ENCODE measurements at places on chromosomes 11 and 22. TPM values are rescaled to one million over a fixed set of nuclear protein-coding genes. Genes with fewer than 3 reads are reported as not detected.

KRTAP5-10 gene
- total RNA-seq, result not detected

TRIM68 gene
- total RNA-seq, result 13.9 TPM

C22orf15 gene
- 1.7 TPM for total RNA-seq

PLCB3 gene
- total RNA-seq, result 56.2 TPM

PRG2 gene
- total RNA-seq, result not detected

EED gene
- 35.3 TPM for total RNA-seq

ESRRA gene
- 41.7 TPM for total RNA-seq

PRR5L gene
- 10.7 TPM for total RNA-seq

MMP1 gene
- total RNA-seq, result 6.5 TPM

TP53I11 gene
- 38.2 TPM for total RNA-seq

DNA sequence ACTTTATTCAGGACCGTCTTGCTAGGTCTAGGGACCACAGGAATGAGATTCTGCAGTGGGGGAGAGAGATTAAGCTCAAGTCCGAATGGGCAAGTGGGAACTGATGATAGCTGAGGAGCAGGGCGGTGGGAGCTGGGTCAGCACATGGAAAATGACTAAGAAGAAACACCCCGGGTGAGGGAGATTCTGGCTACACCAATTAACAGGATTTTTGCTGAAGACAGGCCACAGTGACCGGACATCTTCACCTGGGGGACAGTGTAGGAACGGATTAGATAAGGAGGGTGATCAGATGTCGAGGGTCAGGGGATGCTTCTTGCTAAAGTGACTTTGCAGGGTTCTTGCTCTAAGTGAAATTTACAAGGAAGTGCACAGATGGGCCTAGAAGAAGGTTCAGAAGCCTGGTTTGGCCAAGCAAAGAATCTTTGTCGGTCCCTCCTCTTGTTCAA, 8.5 kb upstream of the DGCR8 start:
- DNase-seq, result no peak

- no peak for DNase-seq
Measured at GRCh38 chr11:101446238-101446637, 137.6 kb downstream of the TRPC6 start.

DNA sequence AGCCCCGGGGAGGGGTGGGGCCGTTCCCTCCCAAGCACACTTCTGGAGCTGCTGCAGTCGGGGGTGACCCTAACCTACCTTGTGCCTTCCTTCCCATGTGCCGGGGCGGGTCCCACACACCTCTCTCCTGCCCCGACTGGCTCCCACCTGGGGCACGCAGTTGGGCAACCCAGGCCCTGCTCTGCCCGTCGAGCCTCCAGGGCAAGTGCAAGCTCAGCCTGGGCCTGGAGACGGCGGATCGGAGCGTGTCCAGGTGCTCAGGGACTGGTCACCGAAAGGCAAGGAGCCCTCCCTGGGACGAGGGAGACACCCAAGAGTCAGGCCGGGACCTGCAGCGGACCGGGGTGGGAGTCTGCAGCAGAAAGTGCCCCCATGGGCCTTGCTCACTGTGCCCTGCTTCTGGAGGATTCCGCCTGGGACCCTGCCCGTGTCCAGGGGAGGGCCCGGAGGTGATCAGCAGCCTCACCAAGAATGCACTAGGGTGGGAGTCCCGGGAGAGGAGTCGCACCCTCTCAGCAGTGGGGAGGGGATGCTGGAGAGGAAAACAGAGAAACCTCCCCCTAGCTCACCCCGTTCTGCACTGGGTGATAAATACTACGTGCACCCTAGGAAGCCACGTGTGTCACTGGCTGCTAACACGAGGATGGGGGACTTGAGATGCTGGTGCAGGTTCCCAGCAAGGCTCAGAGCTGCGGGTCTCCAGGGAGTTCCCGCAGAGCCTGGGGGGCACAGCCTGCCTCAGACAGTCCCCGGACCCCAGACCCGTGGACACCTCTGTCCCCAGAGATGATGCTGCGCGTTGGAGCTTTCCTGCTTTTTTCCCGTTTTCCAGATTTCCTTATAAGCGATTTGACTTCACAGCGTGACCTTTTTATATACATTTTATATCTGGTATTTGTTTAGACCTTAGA, 5.2 kb upstream of the GATD1 start:
- no peak for DNase-seq

DNA sequence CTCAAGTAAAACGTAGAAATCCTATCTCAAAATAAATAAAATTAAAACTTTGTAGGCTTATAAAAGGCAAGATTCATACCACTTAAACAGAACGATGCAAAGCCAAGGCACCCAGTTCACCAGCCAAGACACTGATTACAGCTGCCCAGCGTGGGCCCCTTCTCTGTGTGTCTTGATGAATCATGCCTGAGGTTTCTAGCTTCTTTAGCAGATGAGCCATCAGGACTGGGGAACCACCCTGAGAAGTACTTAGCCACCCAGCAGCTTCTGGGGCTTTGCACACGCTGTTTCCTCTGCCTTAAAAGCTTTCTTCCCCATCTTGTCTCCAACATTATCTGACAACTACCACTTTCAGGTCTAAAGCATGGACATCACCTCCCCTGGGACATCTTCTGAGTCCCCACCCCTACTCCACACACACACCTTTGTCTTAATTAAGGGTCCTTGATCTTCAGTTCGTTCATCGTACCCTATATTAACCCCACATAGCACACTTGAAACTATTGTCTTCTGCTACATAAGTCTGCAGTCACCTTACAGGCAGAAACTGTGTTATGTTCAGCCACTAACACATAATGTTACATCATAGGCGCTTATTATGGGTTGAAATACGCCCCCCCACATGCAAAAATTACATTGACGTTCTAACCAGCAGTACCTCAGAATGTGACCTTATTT, 8.7 kb upstream of the LAYN start:
- DNase-seq, result no peak

DNA sequence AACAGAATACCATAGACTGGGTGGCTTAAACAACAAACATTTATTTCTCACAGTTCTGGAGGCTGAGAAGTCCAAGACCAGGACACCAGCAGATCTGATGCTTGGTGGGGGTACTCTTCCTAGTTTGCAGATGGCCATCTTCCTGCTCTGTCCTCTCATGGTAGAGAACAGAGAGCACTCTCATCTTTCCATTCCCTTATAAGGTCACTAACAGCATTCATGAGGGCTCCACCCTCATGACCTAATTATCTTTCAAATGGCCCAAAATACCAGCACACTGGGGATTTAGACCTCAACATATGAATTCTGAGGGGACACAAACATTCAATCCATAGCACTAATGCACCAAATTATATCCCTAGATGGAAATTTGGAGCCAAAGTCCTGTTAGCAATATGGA, 6.1 kb downstream of the STK33 start:
- DNase-seq, result no peak

DNA sequence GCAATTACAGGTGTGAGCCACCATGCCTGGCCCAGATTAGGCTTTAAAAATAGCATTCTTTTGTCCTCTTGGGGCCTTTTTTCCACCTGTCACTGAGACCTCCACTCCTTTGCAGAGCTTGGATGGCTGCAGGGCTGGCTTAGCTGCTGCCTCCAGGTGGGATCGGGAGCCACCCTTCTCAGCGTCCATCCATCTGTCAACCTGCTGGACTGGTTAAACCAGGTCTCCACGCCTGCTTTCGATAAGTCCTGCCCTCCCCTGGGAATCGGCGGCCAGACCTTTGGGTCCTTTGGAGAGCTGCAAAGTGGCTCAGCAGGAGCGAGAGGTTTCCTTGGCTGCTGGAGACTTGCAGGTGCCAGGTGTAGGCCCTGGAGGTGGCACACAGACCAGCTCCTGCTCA, 23.4 kb upstream of the GRAMD4 start:
- no peak for DNase-seq

DNA sequence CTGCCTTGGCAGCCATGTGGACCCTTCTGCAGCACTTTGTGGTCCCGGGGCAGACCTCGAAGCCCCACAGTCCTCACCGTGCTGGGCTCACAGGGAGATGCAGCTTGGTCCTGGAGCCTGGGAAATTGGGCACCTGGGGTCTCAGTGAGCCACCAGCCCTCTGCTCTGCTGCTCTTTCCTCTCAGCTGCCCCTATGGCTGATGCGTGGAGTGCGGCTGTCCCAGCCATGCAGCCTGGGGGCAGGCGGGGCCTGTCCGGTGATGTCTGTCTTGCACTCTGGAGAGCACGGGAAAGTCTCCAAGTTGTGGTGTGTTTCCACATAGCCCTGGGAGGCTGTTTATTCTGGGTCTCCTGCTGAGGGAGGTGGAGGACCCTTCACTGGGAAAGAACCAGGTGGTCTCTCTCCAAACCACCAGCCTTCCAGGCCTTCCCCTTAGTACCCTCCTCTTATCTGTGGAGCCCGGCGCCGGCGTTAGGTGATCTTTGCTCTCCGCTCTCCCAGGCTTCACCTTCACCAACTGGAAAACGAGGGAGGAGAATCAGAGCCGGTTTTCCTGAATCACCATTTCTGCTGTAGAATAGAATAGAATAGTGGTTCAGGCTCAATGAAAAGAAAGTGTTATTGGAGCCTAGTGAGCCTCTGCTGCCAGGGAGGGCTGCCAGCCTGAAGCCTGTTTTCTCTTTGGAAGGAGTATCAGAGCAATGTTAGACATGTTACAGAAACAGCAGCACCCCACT, 41.2 kb upstream of the GRAMD4 start:
- DNase-seq, result no peak

- no peak for DNase-seq
Measured at GRCh38 chr22:33579448-33580093, 340.7 kb downstream of the LARGE1 start.

DNA sequence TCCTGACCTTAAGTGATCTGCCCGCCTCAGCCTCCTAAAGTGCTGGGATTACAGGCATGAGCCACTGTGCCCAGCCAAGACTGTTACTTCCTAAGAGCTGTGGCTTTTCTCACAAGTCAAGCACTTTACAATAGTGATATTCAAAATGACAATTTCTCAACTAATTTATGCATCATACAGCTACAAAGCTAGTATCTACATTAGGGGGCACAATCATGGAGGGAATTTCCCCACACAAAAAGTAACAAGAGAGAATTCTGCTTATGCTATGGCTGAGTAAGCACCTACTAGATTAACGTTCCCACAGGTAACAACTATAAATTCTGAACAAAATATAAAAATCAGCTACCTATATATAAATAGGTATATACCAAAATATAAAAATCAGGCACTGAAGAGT, 72.7 kb downstream of the SBF2 start:
- no peak for DNase-seq

DNA sequence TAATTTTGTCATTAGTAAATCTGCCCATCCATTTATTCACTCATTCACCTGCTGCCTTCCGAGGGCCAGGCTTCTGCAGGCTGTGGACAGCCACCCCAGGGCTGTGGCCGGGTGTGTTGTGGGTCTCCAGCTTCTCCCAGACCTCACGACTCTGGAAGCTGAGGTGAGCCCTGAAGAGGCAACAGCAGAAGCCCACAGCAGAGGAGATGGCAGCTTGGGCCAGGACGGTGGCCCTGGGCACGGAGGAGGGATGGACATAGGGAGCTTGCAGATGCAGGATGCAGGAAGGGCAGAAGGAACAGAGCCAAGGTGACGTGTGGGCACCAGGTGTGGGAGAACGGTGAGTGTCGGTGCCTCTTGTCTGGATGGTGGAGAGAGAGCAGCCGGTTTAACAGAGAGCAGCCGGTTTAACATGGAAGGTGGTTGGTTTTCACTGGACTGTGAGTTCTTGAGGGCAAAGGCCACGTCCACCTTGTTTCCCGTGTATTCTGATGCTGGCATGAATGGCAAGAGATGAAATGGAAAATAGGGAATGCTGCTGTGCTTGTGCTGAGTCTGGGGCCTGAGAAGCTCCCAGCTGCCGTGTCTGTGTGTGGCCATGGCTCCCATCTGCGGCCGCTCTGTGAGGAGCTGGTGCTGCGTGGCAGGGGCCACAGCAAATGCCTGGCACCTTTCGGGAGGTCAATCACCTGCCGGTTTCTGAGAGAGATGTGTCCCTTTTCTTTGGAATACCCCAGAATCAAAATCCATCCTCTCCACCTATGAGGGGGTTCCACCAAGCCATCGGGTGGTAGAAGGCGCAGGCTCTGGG, 669.9 kb downstream of the BRD1 start:
- no peak for DNase-seq

- no peak for DNase-seq
Measured at GRCh38 chr22:17744430-17744829, 29.8 kb downstream of the BID start.

DNA sequence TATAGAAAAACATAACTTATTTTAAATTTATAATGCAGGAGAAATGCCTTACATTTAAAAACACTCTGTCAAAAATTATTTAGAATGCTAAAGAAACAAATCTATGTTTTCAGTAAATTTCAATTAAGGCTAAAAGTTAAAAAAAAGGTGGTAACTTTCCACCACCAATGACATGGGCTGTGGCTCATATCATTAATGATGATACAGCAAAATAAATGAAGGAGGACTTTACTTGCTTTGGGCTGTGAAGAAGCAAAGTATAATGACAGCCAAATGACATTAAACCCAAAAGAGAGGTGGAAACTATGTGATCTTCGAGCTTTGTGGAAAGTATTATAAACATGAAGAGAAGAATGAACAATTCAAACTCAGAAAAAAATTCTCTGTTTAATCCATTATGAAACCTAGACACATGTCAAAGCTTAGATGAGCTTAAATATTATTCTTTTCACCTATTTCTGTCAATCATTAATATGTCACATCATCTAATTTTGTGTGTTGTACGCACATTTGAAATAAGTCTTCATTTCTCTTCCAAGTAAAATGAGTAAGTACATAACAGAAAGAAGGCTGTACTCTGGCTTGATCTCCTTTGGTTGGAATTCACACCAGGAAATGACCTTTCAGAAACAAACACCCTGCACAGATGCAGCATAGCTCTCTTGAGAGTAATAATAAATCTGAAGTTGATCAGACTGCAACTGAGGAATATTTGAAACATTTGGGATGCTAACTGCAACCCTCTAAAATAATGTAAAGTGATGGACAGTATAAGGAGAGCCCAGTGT, 265.8 kb downstream of the TTC28 start:
- no peak for DNase-seq

GRCh38 chr11:7642747-7643146, 30.6 kb downstream of the CYB5R2 start:
- DNase-seq, result no peak

DNA sequence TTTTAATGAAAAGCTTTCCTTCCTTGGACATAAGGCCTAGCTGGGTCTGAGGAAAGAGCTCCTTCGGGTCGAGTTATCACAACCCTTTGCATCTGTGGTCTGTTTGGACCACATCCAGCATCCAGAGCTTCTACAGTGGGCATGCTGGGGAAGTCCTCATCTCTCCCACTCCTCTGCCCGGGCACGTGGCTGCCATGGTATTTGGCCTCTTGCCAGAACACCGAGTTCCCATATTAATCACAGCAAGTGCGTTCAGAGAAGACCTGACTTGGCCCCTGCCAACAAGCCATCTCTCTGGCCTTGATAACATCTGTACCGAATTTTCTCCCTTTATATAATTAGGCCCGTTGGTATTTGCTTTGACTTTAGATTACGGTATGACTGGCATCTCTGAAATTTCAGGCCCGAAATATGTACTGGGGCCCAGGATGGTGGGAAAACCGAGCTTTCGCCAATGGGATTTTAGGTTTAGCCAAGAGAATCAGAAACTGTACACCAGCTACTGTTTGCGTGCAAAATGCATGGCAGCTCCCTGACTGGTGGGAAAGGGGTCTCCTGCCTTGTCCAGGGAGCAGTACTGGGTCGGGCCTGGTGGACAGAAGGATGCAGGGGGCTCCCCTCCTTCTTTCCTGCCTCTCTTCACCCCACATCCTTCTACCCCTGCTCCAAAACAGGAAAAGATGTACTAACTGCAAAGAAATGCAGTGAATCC, 90.0 kb downstream of the MICAL2 start:
- no peak for DNase-seq

GRCh38 chr22:32583074-32583682, 108.6 kb downstream of the FBXO7 start:
- no peak for DNase-seq

GRCh38 chr11:133917921-133918607, 38.7 kb downstream of the IGSF9B start:
- DNase-seq, result no peak

GRCh38 chr11:57322256-57323166, 2.2 kb downstream of the TNKS1BP1 start:
- DNase-seq, result no peak
